ENCODE measurements at places on chromosomes 5 and 9.
A peak's percentile ranks its signal among the peaks of the same experiment; 100 is the strongest.

GRCh38 chr5:36740259-36740898, 134.0 kb downstream of the SLC1A3 start:
- no peak for DNase-seq

GRCh38 chr5:169020102-169020501, 280.8 kb downstream of the SLIT3 start:
- no peak for DNase-seq

GRCh38 chr5:122398016-122398415, 86.0 kb downstream of the SNCAIP start:
- no peak for DNase-seq

DNA sequence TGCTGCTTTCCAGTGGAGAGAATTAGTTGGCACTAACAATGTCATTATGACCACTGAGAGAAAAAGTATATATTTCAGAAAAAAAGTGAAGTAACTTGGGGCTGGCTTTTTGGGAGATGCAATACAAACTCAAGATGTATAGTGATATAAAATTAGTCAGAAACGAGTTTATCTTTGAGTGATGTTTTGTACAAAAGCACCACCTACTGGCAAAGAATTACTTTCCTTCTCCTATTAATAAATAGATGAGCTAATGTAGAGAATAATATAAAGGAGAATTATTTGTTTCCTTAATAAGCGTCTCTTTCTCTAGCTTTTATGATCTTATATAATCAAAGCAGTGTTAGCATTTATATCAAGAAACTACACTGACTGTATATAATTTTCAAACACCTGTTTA, 158.8 kb downstream of the MEF2C start:
- no peak for DNase-seq

DNA sequence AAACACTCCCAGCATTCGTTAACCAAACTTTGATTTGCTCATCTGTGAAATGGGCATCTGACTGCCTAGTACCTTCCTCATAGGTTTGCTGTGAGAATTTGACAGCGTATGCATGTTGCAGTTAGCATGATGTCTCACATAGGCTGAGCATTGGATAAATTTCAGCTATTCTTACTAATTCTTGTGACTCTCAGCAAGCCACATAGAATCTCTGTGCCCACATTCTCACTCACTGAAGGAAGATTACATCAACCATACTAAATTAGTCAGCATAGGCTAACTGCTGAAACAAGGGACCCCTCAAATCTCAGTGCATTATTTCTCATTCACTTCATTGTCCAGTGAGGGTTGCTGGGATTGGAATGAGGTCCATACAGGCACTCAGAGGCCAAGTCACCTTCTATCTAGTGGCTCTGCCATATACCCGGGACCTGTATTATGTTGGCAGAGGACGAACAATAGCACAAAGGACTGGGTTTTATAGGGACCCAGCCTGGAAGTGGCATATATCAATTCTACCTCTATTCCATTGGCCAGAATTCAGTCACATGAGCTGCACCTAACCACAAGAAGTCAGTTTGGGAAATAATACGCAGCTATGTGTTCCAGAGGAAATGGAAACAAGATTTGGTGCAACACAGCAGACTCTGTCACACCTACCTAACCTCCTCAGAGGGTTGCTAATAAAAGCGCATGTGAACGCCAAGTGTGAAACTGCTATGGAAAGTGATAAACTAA, 4.2 kb upstream of the PTGER4 start:
- peak; percentile 71 for DNase-seq

GRCh38 chr9:104092192-104092591, 1.9 kb upstream of the SMC2 start:
- DNase-seq, result no peak

Data from CD4-positive, alpha-beta T cell treated with Interleukin-17A for 1 hour (primary cell).